GM12891 (cell line): ENCODE measurements at places on chromosomes 16 and 17.

- DNase-seq: no peak
These were observed 52.3 kb downstream of the ABCC1 start for GRCh38 chr16:16001596-16002255.

DNA sequence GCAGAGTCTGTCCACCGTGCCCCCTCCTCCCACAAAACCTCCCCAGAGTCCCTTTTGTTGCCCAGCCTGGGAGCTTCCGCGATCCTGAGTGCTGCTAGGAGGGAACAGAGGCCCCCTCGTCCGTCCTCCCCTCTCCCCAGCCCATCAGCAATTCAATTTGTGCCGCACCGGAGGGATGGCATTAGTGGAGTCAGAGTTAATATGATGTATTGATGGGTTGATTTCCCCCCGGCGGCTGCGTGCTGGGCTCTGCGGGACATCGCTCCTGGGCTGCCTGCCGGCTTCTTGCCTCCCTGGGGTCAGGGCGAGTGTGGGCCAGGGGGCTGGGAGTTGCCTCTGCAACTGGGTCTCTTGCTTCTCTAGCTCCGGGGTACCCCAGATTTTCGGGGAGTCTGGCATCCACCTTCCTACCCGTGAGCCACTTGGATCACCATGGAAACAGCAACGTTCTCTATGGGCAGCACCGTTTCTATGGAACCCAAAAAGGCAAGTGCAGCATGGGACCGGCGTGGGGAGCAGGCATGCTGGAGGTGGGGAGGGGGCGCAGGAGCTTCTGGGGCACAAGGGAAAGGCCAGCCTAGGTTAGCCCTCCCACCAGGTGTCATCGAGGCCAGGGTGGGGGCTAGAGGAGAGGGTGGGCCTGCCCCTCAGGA, 42.9 kb downstream of the BAHCC1 start:
- DNase-seq: no peak

DNA sequence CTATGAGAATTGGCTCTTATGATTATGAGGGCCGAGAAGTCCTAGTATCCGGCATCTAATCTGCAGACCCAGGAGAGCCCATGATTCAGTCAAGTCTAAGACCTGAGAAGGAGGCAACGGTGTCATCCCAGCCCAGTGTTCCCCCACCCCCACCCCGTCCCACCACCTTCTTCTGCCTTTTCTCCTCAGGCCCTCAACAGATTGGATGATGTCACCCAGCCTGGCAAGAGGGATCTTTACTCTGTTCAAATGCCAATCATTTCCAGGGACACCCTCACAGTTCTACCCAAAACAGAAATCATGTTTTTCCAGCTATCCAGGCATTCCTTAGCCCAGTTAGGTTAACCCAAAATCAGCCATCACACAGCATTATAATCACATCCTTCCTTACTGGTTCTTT, 10.0 kb upstream of the GAA start:
- no peak for DNase-seq

DNA sequence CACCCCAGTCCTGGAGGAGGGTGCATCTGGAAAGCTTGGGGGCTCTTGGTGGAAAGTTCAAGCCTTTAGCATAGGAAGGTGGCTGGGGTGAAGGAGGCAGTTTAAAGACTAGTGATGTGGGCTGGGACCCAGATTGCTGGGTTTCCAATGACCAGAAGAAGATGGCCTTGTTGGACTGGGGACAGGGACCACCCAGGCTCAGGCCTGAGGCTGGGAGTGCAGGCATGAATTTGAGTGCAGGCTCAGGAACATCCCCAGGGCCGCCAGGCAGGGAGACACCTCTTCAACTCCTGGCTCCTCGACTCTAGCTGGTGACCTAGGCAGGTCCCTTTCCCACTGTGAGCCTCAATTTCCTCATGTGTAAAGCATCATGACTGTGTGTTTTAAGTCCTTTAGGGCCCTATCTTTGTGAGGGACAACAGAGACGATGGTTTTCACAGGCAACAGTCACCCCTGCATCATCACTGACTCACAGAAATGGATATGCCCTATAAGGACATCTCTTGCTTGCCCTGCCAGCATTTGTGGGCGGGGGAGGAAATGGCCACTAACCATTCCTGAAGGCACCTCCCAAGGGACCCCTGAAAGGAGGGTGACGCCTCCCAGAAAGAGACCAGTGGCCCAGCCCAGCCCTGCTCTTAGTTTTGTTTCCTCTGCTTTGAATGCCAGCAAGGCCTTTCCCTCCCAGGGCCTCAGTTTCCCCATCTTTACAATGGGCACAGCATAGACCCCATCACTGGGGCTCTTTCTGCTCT, 11.1 kb downstream of the NLRC5 start:
- DNase-seq: no peak

GRCh38 chr17:78933025-78933958, 8.1 kb upstream of the TIMP2 start:
- DNase-seq: peak; percentile 71

GRCh38 chr17:49486012-49486641, 9.0 kb upstream of the NGFR start:
- DNase-seq: no peak
